ENCODE measurements at places on chromosomes 4 and X.

GRCh38 chrX:71111141-71111843 lies at the start of gene IL2RG:
Gene IL2RG, minus strand, starts transcription at chrX:71111577. Its CDS starts 38 bp downstream, at chrX:71111539.
- DNase-seq = peak; percentile 84

DNA sequence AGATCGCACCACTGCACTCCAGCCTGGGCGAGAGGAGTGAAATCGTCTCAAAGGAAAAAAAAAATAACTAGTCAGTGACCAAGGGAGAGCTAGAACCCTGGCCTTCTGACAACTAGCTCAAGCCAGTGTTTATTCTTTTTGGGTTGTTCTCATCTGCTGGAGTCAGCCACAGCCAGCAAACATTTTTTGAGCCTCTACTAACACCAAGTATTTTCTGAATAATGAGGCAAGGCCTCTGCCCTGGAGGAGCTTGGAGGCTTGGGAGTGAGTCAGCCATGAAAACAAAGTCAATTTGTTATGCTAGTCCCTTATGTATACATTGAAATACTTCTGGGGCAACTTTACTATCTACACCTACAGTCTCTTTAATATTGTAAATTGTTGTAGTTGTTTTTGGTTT lies 46.5 kb downstream of the TMA16 start:
- no peak for DNase-seq

- DNase-seq = peak; percentile 5
Observed at GRCh38 chr4:101086801-101087586, 260.3 kb downstream of the PPP3CA start.

DNA sequence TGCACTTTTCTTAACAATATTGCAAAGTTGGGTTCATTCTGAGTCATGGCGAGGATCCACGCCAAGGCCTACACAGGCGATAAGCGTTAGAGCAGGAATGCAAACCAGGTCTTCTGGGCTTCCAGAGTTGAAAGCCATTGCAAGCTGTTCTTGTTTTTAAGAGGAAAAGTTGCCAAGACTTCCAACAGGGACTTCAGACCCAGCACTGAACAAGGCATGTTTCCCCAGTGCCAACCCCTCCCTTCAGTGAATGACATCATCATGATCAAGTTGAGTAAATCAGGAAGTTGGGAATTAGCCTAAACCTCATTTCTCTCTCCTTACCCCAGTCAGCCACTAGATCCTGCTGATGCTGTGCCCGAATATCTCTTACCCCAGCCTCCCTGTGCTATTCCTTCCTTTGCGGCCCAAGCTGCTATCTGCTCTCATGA lies 355.1 kb downstream of the HS3ST1 start:
- peak; percentile 62 for DNase-seq

- DNase-seq = no peak
Observed at GRCh38 chrX:31287861-31288260, 216.0 kb upstream of the FTHL17 start.

DNA sequence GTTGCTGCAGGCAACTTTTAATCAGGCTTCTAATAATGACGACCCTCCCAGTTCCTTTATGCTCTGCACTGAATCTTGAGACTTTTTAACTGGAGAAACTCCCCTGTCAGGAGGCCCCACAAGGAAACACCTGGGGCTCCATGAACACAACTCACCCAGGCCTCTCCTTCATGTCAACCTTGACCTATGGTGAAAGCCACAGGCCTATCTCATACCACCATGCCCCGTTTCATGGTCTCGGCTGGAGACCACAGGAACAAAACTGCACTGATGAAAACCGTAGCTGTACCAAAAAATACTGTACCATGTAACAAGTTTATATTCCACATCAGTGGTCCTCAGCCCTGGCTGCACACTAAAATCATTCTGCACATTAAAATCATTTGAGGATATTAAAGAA lies 57.0 kb downstream of the ZNF827 start:
- DNase-seq = no peak

DNA sequence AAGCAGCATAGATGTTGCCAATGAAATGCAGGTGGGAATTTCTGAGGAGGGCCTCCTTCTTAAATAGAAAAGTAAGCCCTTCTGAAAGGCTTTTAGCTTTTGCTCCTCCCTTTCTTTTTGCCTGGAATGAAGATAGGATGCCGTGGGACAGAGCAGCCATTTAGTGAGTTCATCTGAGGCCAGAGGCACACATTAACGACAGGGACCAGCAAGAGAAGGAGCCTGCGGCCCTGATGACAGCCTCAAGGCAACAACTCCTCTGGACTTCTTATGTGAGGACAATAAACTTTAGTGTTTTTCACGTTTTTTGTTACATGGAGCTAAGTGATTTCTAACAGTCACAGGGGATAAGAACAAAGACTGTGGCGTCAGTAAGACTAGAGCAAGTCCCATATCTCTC lies 1.1 kb upstream of the BDH2 start:
- DNase-seq = no peak

DNA sequence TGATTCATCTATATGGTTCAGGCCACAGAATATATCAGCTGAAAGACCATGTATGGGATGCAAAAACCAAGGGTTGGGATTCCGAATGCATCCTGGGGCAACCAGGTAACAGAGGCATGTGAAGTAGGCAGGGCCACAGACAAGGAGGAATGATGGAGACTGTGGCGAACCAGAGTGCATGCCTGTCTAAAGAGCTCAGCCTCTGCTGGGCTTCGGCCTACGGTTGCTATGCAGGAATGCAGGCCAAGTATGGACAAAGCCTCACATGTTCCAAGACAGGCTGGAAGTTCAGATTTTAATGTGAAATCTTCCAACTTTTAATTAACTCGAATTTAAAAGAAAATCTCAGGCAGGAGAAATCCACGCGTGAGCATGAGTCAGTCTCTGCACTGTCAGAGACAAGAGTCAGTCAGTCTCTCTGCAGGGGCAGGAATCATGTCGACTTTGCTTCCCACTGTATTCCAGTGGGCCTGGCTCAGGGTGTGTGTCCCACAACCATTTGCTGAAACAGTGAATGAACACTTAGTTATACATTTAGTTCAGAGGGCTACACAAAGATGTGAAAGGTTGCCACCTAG lies 344.4 kb downstream of the UNC5C start:
- no peak for DNase-seq

DNA sequence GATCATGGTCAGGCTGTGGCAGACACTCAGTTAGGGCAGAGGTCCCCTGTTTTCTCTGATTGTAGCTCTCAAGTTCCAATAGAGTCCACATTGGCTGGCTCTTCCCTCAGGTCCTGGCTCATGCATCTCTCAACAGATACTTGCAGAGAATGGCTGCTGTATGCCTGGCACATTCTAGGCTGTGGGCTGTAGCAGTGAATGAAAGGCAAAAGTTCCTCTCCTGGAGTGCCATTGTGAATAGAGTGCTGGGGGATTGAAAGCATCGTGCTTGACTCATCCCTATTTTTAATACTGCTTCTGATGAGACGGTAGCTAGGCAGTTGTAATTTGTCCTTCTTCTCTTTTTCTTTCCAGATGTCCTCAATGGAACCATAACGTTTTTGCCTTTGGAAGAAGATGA lies 5.5 kb downstream of the TRMT44 start:
- DNase-seq = no peak

DNA sequence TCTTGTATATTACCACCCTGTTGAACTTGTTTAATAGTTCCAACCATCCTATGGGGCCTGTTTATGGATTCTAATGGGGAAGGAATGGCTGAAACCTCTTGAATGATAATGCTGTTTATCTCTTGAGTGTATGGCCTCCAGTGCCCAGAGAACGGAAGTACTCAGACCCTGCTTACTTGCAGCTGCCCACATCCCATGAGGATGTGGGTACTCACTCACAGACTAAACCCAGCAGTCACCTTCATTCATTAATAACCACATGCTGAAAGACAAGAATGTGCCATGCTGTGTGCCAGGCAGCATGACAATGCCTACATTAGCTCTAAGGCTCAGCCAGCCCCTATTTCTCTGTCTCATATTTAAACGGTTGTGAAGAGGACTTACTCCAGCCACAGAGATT lies 5.9 kb upstream of the ARMCX5 start:
- DNase-seq = no peak

DNA sequence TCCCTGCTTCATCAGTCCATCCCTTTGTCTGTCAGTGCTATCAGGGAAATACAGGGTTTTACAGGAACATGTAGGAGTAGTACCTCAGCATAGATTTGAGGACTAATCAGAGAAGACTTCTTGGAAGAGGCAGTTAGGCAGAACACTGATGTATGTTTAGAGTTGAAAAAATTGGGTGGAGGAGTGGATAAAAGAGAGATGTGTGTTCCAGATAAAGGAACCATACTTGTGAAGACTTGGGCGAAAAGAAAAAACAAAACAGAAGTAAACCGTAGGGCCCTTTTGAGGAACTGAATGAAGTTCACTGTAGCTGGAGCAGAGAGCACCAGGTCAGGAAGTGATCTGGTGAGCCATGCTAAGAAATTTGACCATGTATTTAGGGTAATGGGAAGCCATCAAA lies 32.3 kb downstream of the AFF1 start:
- peak; percentile 65 for DNase-seq

DNA sequence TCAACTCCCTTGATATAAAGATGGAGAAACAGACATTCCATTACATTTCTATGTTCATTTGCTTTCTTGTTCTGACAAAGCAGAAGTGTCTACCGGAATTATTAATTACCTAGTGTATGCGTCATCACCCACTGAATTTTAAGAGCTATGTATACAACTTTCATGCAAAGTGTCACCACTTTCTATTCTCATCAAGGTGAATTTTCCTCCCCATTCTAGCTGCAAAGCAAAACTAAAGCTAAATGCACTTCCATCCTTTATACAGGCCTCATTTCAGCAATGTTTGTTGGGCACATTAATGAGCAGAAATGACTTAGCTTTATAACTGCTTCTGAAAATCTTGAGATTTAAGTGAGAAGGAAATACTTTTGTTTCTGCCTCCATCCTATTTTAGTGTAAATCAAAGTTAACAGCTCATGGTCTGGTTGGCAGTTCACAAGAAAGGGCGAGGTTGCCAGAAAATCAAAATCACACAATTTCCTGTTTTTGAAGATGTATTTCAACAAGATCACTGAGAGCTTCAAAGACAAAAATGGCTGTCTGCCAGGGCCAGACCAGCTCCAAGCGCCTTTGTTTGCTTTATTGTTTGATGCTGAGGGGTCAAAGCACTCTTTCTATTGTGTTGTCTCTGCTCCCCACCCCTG lies 7.2 kb upstream of the FAM9C start:
- no peak for DNase-seq

DNA sequence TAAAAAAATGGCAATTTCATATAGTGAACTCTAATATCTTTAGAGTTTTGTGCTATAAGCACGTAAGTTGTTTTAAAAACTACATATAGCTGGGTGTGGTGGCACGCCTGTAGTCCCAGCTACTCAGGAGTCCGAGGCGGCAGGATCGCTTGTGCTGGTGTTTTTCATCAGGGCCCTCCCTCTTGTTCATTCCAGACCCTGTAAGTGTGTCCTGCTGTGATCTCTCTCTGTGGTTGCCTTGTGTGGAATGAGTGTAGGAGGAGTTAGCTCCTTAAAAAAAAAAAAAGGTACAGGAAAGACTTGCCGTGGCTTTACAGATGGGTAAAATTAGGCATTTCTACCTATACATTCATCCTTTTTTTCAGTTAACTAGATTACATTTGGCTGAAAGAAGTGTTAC lies 35.4 kb downstream of the RBBP7 start:
- no peak for DNase-seq

DNA sequence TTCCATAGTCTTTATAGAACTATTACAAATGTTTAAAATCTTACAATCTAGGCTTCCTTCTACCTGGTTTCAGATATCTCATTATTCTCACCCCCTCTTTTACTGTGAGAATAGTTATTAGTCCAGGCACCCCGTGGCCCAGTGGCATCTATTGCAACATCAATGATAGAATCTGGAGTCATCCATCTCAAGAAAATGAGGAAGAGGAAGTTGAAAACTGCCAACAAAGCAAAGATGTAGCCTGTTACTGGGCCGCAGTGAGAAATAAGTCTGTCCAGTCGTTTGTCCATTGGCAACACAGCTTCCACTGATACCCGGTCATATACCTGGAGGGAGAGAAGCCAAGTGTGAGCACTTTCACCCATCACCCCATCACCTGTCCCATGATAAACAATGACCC lies 6.0 kb upstream of the ASB11 start:
- peak; percentile 79 for DNase-seq

DNA sequence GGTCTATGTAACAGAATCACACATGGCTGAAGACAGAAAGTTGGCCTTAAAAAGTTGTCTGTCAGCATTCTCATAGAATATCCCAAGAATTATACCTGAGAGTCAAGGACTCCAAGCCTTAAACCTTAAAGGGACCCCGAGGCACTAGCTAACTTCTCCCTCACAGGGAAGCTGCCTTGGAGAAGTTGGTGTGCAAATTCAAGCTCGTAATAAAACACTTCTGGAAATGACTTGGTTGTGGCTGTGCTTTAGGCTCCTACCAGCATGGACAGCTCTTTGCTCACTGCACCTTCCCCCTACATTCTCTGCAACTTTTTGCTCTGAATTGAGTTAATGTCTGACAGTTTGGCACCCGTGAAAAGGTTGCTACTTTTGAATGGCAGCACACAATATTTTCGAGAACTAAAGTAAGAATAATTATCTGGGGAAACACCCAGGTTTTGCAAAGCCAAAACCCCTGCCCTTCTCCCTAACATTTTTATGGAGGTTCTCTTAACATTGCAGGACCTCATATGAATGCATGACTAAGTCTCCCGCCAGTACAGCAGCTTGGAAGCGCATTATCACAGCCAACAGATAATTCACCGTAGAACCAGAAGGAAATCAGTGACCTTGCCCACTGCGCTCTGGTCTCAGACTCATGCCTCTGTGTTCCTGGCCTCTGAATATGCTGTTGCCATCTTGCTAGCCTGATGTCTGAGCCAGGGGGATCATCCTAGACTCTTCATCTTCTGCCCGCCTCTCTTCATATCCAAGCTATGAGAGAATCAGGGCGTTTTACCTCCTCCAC lies 91.0 kb downstream of the MGST2 start:
- no peak for DNase-seq

GRCh38 chr4:2592572-2592971 lies 56.1 kb downstream of the FAM193A start:
- DNase-seq = peak; percentile 42

DNA sequence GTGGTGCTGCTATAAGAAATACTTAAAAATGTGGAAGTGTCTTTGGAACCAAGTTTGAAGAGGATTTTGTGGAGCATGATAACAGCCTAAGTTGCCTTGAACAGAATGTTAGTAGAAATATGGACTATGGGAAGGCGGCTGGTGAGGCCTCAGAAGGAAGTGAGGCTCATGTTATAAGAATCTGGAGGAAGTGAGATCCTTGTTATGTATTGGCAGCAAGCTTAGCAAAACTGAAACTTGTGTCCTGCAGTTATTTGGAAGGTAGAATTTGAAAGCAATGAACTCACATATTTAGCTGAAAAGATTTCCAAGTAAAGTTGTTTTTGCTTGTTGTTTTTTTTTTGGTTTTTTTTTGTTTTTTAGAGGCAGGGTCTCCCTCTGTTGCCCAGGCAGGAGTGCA lies 13.6 kb upstream of the MED14 start:
- peak; percentile 25 for DNase-seq

DNA sequence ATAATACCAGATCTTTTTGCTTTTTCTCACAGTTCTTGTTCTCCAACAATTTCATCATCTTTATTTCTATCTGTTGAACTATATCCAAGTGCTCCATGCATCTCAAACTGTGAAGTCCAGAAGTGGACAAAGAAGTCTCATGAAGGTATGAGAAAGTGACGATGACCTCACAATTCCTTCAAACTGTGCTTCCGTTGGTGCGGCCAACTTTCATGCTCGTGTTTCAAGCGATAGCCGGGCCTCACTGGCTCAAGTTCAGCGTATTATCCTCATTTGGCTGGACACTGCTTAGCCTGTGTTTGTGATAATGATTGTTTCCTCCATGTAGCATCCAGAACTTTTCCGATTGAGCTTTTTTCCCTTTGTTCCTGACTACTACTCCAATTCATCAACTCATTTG lies 143.1 kb downstream of the PALLD start:
- no peak for DNase-seq

Measured in suppressor macrophage treated with lipopolysaccharide for 1 hour (primary cell).